Stimulated activated CD8-positive, alpha-beta memory T cell treated with anti-CD3 and anti-CD28 coated beads, Interleukin-4, amount 100 ng/mL, for 1 hour (primary cell): ENCODE measurements at places on chromosomes 3 and 15.

DNA sequence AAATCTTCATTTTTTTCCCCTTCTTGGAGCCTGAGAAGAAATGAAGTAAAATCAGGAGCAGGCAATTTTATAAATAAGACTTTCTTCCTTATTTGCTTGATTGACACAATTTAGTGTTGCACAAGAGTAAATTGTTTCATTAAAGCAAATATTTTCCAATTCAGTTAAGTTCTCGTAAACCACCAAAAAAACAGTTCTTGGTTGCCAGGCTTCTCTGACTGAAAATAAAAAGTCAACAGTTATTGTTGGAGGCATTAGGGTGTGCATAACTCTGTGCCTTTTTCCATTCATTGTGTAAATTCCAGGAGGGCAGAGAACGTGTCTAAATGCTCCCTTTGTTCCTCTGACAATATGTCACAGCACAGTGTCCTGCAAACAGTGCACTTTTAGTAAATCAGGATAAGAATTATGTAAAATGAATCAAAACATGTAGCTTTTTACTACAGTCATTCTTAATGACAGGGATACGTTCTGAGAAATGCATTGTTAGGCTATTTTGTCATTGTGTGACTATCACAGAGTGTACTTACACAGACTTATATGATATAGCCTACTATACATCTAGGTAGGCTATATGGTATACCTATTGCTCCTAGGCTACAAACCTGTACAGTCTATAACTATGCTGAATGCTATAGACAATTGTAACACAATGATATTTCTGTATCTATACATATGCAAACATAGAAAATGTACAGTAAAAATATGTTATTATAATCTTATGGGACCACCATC, at the start of gene CP:
Gene CP, minus strand, starts transcription at position 47 of the 735 bp plus-strand sequence. Its CDS starts 37 bp downstream, at position 10.
- DNase-seq, result no peak

DNA sequence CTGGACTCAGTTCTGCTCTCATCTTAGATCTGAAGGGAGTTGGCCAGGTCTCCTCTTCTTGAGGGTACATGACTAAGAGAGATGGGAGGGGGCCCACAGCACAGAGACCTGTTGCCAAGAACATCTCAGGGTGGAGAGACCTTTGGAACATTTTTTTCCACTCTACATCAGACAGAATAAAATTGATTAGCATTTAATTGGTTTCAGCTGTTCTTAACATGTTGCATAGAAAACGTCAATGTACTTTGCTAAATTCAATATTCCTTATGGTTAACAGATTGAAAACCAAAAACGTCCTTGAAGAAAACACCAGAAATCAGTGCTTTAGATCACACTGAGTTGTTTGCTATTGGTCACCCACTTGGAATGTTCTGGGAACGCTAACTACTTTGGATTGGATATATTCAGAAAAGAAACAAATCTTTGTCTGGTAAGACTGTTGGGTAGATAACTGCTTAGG, 36.4 kb upstream of the FSTL1 start:
- DNase-seq, result no peak

DNA sequence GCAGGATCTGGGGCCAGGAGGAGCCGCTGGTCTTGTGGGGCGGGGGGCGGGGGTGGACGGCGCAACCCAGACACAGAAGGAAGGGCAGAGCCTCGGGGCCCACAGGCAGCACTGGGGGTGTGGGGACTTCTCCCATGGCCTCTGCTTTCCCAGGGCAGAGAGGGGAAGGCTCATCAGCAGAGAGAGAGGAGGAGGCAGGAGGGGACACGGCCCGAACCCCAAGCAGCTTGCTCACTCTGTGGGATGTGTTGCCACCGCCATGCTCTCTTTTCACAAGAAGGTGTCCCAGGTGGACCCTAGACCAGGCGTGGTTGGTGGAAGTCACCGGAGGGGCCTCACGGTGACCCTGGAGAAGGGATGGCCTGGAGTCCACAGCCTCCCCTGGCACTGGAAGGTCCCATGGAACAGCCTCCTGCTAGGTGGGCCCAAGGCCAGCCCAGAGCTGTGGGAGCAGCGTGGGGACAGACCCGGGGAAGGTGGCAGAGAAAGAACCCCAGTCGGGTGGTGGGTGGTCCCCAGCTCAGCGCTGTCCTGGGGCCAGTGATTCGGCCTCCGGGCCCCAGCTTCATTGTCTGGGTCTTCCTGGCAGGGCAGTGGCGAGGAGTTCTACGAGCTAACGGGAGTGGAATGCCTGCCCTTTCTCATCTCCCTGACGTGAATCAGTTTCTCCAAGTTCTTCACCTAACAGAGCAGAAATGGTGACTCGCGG, 46.8 kb upstream of the PCSK6 start:
- no peak for DNase-seq

GRCh38 chr15:34647569-34648293, 64.3 kb upstream of the GOLGA8B start:
- DNase-seq, result no peak

DNA sequence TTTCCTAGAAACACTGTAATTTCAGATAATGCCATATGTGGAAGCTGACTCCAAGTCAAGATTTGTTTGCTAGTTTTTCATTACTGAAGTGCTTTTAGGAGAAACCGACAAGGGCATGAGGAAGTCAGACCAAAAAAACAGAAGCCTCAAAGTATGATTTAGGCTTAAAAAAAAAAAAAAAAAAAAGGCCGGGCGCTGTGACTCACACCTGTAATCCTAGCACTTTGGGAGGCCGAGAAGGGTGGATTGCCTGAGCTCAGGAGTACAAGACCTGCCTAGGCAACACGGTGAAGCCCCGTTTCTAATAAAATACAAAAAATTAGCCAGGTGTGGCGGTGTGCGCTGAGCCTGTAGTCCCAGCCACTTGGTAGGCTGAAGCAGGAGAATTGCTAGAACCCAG, 11.6 kb downstream of the RPL15 start:
- no peak for DNase-seq

DNA sequence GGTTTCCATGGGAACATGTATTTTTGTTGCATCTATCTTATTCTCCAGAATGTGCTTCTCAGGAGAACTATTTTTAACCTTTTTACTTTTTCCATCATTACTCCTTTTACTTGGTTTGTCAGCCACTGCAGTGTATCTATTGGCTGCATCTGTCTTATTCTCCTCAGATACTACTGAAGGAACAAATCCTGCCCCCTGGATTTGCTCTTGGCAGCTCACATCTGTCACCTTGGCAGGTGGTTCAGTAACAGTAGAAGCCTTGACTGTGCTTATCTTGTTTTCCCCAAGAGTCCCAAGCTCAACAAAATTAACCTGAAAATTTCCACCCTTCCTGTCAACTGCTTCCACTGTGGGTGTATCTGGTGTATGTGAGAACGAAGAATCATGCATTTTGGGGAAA, 106.0 kb downstream of the MAP4 start:
- no peak for DNase-seq

DNA sequence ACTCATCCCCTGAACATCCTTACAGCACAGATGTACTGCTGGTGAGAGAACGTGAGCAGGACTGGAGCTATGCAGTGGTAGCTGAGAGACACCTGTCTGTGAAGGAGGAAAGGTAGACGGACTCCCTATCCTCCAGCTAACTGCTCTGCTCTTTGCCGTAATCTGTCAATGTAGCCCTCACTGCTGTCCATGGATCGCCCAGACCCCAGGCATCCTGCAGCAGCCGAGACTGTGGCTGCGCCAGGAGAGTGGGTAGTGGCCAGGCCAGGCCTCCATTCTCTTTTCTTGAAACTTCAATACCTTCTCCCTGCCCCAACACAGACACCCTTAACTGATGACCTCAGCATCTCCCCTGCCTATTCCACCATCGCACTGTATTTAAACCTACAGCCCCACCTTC, 44.5 kb downstream of the CRABP1 start:
- DNase-seq, result no peak

DNA sequence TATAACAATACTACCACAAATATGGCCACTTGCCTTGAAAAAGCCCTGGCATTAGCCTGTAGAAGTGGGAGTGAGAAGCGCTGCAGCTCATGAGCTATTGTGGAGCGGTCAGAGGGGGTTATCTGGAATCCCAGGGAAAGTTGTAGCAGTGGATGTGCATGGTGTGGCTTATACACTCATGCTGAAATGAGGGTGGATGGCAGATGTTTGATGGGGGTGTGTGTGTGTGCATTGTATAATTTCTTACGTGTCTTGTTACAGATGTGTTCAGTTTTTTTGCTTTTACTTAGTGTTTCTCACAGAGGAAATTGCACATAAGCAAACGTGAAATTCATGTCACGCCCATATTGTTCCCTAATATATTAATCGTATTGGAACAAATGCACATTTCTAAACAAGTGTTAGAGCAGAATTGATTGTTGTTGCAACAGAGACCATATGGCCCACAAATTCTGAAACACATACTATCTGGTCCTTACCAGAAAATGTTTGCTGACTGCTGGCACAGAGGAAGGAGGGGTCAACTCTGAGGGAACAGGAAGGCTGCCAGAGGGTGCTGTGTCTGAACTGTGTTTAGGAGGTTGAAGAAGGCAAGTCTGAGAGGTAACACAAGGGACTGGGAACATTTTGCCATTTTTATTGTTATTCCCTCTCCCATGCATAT, 200.0 kb upstream of the CFAP20DC start:
- DNase-seq, result no peak

DNA sequence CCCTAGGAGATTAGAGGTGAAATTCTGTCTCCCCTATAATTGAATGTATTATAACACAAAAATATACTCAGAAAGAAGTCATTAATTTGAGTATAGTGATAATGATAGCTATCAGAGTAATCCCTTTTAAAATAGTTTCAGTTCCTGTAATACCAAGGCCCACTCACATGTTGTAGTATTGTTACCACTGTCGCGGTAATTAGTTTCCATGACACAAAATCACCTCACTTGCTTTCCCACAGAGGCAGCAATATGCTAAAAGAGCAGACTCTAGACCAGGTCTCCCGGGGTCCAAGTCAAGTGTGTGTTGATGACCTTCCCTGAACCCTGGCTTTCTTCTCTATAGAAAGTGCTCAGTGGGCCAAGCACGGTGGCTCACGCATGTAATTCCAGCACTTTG, 39.5 kb upstream of the NSMCE3 start:
- DNase-seq, result no peak

DNA sequence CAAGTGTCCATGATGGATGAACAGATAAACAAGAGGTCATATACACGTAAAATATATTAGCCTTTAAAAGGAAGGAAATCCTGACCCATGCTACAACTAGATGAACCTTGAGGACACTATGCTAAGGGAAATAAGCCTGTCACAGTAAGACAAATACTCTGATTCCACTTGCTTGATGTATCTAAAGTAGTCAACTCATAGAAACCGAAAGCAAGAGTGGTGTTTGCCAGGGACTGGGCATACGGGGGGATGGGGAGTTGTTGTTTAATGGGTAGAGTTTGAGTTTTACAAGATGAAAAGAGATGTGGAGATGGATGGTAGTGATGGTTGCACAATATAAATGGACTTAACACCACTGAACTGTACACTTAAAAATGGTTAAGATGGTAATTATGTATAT, 65.4 kb downstream of the C3orf70 start:
- DNase-seq, result no peak

DNA sequence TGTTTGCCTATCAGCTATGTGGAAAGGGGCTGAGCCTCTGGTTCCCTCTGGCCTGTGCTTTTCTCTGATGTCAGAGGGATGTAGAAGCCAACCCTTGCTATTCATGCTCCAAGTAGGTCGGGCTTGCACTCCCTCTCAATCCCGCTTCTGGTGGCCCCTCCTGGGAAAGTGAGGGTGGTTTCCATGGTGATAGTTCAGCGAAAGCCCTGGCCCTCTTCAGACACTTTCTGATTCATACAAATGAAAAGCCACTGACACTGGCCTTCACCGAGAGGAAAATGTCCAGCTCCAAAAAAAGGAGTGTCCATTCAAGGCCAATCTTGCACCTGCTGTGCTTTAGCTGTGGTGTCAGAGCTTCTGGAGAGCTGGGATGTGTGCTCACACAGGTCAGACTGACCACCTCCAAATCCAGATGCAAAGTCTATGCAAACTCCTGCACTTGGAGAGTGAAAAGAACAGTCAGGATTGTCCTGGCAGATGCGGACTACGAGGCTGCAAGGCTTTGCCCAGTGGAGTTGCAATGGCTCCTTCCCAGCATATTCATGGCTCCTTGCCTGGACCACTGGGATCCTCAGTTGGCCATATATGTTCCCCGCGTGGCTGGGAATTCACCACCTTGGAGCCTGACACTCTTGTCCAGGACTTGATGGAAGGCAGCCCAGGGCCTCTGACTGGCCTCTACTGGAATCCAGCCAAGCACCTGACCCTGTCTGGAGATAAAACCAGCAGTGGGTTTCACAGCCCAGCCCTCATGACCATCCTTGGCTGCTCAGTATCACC, 96.6 kb downstream of the CEMIP start:
- no peak for DNase-seq

DNA sequence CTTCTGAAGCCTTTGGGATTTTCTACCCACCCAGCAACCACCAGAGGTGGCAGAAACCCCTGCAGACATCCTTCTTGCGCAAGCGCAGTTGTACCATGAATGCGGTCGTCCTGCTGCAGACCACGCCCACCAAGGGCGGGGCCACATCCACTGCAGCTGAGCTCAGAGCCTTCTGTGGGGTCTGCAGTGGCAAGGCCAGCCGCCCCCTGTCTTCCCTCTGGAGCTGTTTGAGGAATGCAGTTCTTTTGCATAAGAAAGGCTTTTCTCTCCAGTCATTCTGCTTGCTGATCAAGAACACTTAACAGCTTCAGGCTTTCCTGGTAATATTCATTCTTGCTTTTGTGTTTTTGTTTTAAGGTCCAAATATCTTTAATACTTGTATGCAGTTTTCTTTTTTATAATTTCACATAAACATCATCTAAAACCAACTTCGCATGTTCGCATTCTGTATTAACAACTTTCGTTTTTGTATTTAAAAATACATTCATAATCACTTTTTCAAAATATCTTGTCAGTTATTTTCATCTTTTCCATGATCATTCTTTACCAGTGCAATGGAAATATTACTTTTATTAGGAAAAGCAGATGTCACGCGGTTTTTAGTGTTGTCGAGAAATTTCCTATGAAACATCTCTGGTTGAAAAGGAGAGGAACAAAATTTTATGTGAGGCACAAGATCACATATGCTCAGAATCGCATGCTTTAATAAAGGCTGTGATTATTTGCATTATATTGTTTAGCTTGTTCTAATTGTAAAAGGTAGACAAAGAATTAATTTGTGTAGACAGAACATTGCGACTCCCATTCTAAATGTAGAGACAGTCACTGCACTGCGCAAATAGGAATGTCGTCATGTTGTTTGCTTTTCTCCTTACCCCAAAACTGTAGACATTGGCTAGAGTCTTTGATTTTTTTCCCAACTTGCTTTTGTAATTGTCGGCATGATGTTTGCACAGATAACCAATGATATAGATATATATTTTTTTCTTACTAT, 98.1 kb upstream of the SNRPN start:
- no peak for DNase-seq
